ENCODE measurements at places on chromosomes 12 and 14. TPM values are rescaled to one million over a fixed set of nuclear protein-coding genes. Genes with fewer than 3 reads are reported as not detected.
A peak's percentile ranks its signal among the peaks of the same experiment; 100 is the strongest.

The ADIPOR2 gene
- total RNA-seq = 31.9 TPM

GRCh38 chr12:64550755-64551154, 59.5 kb upstream of the RASSF3 start:
- no peak for DNase-seq

DNA sequence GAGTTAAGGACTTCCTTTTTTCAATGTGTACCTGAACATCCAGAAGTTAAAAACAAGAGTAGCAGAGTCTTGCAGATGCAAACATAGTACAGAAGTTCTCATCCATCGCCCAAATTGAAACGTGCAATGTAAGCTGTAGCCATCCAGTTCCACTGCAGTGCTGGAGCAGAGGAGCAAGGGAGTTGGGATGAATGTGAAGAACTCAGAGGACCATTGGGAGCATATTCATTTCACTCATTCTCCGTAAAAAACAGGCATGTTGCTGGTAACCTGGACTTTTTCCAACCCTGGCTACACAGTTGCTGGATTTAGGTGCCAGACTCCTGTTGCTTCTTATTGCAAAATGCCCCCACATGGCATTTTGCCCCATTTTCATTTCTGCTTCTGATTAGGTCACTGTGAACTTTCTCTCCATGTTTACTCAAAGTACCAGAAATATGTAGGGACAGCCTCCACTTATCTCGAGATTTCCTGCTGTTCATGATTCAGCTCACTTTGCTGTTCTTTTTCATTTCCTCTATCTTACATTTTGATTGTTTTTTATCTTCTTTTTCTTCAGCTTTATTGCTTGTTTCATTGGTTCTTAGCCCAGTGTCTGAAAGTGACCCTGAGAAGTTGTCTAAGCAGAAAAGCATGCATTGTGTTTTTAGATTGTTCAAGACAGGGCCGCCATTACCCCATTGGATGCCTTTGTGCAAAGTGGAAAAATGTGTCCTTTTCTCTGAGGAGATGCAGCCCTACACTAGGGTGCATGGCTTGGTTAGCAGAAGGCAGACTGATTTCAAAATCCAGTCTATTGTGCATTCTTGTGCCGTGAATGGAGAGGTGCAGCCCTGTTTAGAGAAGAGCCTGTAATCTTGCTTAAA, 109.0 kb upstream of the AMIGO2 start:
- DNase-seq = no peak

- DNase-seq = no peak
These were observed 4.2 kb downstream of the LPAR5 start for GRCh38 chr12:6631549-6631961.

GRCh38 chr12:77999074-77999715, 168.5 kb downstream of the NAV3 start:
- DNase-seq = no peak

- no peak for DNase-seq
These were observed 735 bp upstream of the MAPKAPK5 start for GRCh38 chr12:111841236-111841749.

DNA sequence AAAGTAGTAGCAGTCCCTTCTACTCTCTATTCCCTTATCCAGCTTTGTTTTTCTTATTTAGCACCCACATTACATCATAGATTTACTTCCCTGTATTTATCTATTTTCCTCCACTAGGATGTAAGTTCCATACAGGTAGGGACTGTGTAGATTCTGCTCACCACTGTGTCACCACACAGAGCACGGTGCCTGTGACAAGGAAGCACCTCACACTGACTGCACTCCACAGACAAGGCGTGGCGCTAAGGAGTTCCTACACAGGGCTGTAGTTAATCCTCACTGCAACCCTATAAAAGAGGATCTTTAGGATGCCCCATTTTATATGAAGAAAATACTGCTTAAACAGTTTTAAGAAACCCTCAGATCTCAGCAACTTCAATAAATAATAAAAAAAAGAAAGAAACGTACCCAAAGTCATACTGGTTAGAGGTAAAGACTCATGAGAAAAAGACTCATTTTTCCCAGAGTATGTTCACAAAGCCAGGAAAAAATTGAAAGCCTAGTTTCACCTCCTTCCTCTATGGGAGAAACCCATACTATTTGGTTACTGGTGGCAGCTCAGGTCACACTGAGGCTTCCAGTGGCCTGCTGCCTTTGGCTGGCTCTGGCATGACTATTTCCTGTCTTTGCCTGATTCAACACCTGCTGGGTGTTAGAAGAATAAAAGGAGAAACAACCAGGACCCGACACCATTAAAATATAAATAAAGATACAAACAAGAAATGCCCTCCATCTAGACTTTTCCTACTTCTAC, 36.9 kb downstream of the RAD9B start:
- no peak for DNase-seq

DNA sequence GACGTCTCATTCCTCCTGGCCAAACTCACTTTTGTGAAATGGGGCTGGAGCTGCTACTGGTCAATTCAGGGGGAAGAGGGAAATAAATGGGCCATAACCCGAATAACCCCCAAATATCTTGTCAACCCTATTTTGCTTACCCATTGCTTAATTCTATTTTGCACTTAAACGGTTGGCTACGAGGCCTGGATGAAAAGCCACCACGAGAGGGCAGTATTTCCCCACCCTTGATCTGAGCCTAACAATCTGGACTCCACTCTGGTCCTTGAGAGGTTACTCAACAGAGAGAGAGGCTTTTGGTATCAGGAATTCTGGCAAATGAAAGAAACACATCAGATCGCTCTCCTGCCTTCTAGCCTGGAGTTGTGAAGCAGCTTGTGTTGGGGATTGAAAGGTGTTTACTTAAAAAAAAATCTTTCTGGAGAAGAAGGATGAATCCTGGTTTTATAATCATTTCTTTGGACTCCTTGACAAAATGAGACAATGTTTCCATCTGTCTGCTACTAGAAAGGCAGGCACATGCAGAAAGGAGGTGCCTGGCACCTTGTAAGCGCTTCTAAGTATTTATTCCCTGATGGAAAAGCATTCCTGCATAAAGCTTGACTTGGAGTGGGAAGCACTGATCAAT, 22.4 kb upstream of the FBXO21 start:
- DNase-seq = no peak

GRCh38 chr14:95185033-95185766, 27.9 kb upstream of the DICER1 start:
- no peak for DNase-seq

The ZNF641 gene
- 16.8 TPM for total RNA-seq

The EPYC gene
- total RNA-seq = not detected

DNA sequence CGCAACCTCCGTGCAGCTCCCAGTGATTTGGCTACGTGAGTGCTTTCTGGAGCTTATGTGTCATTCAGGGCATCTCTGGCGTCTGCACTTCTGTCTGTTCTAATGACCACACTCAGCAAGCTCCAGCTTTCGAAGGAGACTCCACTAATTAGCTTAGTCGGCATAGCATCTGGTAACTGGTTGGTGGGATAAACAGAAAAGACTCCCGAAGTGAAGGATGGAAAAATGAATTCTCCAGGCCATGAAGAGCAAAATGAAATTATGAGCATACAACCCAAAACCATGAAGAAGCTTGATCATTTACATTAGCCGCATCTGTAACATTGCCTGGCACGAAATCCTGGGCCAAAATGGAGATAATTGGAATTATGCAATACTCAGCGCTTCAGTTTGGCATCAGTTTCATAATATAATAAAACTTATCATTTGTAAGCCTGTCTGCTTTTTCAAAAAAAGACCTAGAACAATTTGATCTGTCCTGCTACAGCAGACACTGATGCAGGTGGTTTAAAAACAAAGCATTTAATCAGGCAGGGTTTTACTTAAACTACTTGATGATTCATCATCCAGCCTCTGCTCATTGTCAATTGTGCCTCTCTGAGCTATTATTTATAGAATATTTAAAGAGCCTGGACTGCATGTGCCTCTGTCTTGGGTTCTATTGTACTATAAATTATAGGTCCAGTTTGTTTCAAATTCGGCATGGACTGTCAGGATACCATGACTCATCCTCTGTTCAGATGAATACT, 87.4 kb downstream of the SYT1 start:
- DNase-seq = no peak

The CALCOCO1 gene
- 124 TPM for total RNA-seq

The RAN gene
- 326 TPM for total RNA-seq

GRCh38 chr12:107415071-107415470, 270.5 kb upstream of the PWP1 start:
- no peak for DNase-seq

The HSPB8 gene
- 181 TPM for total RNA-seq

GRCh38 chr12:5648692-5649359, 216.9 kb downstream of the NTF3 start:
- DNase-seq = no peak

DNA sequence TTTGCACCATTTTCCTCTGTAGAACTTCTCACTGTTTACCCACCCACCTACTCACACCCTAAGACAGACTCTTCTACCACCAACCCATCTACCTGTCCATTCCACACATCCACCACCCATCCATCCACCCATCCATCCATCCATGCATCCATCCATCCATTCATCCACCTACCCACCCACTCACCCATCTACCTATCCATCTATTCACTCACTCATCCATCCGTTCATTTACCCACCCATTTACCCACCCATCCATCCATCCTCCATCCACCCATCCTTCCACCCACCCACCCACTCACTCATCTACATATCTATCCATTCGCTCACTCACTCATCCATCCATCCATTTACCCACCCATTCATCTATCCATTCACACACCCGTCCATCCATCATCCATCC, 15.1 kb downstream of the PLBD2 start:
- no peak for DNase-seq

DNA sequence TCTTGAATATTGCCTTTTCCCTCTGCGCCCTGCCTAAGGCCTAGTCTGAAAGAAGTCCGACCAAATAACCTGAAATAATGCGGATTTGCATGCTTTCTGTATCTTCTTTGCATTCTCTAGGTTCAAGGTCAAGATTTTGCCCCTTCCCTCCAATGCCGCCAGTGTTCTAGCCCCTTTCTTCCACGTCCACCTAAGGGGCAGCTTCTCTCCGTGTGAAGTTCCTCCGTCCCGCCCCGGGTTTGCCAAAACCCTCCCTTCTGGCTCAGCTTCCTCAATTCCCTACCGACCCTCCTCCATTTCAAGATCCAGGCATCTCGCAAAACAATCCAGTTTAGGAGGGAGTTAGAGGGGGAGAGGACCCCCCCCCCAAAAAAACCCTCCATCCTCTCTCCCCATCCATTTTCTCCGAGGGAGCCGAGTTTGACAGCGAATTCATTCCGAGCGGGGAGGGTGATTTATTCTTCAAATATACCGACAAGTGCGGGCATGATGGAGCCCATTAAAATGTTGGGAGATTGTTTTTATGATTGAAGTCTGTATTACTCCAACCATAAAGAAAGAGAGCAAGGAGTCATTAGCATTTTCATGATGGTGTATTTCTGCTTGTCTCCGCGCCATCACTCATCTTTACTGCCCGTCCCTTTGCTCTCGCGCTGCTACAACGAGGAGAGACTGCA, 20.9 kb upstream of the ATP5MC2 start:
- no peak for DNase-seq

GRCh38 chr12:84075991-84076390, 836.6 kb downstream of the SLC6A15 start:
- no peak for DNase-seq

GRCh38 chr12:96189781-96190180, 4.4 kb upstream of the ELK3 start:
- no peak for DNase-seq

The LRRK2 gene
- total RNA-seq = 24.4 TPM

DNA sequence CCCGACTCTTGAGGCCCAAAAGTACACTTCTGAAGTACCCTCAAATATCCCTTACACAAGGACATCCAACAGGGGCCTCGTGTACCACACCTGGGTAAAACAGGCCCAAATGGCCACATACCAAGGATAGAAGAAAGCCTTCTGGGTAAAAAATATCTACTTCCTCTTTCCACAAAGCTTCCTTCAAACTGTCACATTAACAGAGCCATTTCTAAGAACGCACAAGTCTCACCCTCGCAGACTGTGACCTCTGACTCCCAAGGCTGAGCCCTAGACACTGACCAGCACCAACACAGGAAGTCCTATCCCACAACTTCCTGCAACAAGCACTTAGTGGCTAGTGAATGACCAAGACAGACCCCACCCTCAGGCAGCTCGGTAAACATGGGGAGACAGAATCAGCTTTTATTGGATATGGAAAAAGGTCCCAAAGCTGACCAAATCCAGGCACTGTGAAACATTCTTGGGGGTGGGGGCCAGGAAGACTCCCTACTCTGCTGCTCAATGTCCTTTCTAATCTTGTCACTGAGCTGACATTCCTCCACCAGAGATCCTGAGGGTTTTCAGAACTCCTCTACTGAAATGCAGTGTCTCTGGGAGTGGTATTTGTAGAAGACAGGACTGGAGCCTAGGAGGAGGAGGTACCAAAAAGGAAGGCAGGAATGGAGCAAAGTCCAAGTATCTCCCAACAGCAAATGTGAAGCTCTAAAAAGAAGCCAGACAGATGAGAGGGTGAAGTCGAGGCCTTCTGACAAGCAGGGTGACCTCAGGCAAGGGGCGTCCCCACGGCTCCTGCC, 15.9 kb downstream of the KCTD10 start:
- peak; percentile 71 for DNase-seq

DNA sequence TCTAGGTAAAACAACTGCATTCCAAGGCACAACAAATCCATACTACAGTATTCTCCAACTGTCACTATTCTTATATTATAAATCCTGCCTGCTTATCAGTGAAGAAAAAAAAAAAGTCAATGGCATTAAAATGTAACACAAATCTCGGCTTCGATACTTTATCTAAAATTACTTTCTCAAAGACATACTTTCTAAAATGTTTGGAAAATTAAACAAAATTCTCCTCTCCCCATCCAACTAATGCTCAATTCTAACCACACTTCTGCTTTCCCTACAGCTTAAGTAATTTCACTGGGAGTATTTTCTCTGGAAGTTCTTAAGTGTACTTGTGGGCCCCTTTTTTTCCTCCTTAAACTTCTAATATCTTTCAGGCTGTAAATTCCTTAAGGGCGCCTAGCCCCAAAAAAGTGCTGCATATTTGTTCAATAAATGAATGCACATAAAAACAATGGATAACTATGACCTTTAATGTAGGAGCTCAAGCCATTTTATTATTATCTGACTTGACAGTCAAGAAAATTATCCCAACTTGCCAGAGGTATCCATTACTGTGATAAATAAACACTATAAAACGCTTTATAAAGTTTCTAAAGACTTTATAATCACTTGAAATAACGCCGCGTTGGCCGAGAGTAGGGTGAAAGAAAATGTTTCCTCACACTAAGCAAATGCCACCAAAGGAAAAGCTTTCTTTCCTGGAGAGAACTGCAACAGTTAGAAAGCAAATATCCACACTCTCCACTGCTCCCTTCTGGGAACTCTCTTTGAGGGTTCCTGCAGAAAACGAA, 977 bp downstream of the HEATR5A start:
- no peak for DNase-seq

DNA sequence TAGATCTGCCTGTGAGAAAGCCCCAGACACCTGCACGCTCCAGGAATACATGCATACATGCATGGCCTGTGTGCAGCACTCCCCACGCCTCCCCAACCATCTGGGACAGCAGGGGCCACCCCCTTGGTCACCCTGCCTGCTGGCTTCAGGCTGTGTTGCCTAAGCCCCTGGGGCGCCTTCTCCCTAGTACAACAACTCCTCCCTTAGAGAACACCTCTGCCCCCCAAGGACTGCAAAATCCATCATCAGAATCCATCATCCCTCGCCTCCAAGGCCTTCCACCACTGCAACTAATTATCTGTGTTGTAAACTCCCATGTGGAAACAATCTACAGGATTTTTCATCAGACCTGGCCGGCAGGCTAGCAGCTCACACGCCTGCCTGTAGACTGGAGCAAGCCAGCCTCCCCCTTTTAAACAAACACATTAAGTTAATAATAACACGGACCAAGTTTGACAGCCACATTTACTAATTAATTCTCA, 36.8 kb downstream of the ZFP36L1 start:
- no peak for DNase-seq

- peak; percentile 86 for DNase-seq
These were observed 1.1 kb upstream of the HEBP1 start for GRCh38 chr12:13000925-13001774.

The HCAR1 gene
- 3.3 TPM for total RNA-seq

All from posterior vena cava (tissue), 2 donors.